ENCODE measurements at places on chromosomes 6 and 20.
A peak's percentile ranks its signal among the peaks of the same experiment; 100 is the strongest.

GRCh38 chr6:38730140-38730862 is 15.2 kb downstream of the DNAH8 start:
- no peaks in the 10 kb centered on the region for H3K27me3 ChIP-seq
- no peaks in the 10 kb centered on the region for H3K36me3 ChIP-seq
- no peak for DNase-seq
- no peak overlapping the region for H3K4me3 ChIP-seq
- peaks cover 11% of the 10 kb centered on the region for H3K4me1 ChIP-seq
- H3K27ac ChIP-seq, result no peak overlapping the region

- DNase-seq, result no peak
- no peaks in the 10 kb centered on the region for H3K36me3 ChIP-seq
- peak overlapping the region; percentile 82 for H3K27ac ChIP-seq
- H3K4me3 ChIP-seq, result no peak overlapping the region
- H3K27me3 ChIP-seq, result no peaks in the 10 kb centered on the region
These were observed 133.9 kb upstream of the NEDD9 start for GRCh38 chr6:11366183-11366933.

DNA sequence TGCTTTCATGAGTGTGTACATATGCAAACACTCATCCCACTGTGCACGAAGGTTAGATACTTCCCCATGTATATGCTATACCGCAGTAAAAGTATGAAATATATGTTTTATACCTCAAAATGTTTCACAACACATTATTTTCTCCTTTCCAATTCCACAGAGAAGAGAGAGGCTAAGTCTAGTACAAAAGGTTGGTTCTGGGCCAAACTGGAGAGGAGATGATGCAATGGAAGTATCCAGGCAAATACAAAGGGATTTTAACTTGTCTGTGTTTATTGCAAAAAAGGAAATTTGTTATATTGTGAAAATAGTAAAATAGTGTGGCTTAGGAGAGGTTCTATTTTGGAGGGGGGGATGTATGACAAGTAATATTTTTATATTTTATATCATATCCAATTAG is 112.6 kb downstream of the PLCB1 start:
- no peaks in the 10 kb centered on the region for H3K36me3 ChIP-seq
- H3K4me1 ChIP-seq, result peaks cover 34% of the 10 kb centered on the region
- H3K4me3 ChIP-seq, result no peak overlapping the region
- peak overlapping the region; percentile 68 for H3K27ac ChIP-seq

DNA sequence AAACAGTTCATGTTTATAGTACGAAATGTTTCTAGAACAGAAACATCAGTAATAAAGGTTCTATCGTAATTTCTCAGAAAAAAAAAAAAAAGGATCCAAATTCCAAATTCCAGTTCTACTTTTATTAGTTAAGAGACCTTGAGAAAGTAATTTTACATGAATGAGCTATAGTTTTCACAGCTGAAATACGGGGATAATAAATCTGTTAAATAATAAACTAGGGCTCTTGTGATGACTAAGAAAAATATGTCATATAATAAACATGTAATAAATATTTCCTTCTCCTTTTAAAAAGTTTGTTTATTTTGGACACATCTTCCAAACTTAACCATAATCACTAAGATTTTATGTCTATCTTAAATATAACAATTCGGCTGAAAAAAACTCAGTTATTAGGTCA is 17.8 kb downstream of the RARS2 start:
- H3K36me3 ChIP-seq, result no peaks in the 10 kb centered on the region
- no peak overlapping the region for H3K4me3 ChIP-seq
- no peaks in the 10 kb centered on the region for H3K27me3 ChIP-seq
- H3K4me1 ChIP-seq, result peaks cover 28% of the 10 kb centered on the region
- no peak overlapping the region for H3K27ac ChIP-seq

GRCh38 chr6:127868338-127868737 is 32.5 kb downstream of the THEMIS start:
- no peak for DNase-seq
- no peaks in the 10 kb centered on the region for H3K27me3 ChIP-seq
- H3K4me3 ChIP-seq, result no peak overlapping the region
- H3K36me3 ChIP-seq, result no peaks in the 10 kb centered on the region

DNA sequence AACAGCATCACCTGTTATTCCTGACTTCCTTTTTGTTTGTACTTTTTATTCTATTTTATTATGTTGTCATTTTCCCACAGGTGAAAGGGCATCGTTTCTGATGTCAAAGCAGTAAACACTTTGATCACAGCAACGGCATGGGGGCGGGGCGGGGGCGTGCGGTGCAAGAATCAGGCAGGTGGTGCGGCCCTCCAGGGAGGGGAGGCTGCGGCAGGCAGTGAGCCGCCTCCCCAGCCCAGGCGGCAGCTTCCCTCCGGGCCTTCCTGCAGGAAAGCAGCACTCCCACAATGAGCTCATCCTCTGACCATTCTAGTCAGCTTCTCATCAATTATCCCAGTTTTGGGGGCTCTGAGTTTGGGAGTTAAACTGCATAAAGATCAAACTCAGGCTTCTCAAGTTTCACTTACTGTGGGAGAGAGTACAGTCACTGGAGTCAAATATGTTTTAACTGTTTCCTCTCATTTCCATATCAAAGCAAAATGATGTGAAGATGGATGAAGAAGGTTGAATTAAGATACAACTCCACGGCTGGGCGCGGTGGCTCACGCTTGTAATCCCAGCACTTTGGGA is 608.4 kb upstream of the AGPAT4 start:
- no peak overlapping the region for H3K27ac ChIP-seq
- no peak overlapping the region for H3K4me3 ChIP-seq
- no peaks in the 10 kb centered on the region for H3K27me3 ChIP-seq
- H3K36me3 ChIP-seq, result no peaks in the 10 kb centered on the region
- DNase-seq, result no peak

DNA sequence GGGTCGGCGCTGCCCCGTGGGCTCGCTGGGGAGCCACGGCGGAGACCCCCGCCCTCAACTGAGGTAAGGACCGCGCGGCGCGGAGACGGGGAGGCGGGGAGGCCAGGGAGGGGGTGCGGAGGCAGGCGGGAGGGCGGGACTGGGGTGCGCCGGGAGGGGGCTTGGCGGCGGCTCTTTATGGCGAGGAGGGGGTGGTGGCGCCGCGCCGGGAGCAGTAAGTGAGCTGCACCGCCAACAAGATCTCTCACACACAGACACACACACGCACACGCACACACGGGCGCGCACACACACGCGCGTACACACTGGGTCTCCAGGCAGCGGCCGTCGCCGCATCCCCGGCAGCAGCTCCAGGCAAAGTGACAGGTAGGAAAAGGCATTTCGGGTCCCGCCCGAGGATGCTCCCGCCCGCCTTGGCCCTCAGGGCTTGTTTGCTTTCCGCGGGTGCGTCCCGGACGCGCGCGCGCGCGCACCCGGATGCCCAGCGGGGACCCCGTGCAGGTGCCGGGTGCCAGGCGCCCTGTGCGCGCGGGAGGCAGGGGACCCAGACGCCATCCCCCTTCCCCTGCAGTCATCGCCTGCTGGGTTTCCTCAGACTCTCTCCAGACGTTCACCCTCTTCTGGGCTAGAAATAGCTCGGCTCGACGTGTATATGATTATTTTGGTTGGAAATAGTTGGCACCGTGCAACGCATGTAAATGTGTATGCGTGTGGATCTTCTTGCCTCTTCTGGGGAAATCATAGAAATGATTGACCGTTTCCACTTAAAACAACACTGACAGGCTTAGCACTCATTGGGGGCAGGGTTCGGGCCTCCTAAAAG is at the start of gene PLCB4:
TSS of gene PLCB4 (plus strand) at position 247 of the 823 bp plus-strand sequence. CDS start 238,728 bp downstream, outside the sequence.
- no peaks in the 10 kb centered on the region for H3K36me3 ChIP-seq
- H3K27ac ChIP-seq, result peak within 1 kb of the TSS; percentile 77
- H3K4me3 ChIP-seq, result peak within 1 kb of the TSS; percentile 56
- peaks cover 38% of the 10 kb centered on the region for H3K4me1 ChIP-seq

GRCh38 chr6:162525181-162525580 is 202.4 kb downstream of the PRKN start:
- H3K4me1 ChIP-seq, result no peaks in the 10 kb centered on the region
- no peak overlapping the region for H3K27ac ChIP-seq
- no peaks in the 10 kb centered on the region for H3K36me3 ChIP-seq
- no peak overlapping the region for H3K4me3 ChIP-seq

DNA sequence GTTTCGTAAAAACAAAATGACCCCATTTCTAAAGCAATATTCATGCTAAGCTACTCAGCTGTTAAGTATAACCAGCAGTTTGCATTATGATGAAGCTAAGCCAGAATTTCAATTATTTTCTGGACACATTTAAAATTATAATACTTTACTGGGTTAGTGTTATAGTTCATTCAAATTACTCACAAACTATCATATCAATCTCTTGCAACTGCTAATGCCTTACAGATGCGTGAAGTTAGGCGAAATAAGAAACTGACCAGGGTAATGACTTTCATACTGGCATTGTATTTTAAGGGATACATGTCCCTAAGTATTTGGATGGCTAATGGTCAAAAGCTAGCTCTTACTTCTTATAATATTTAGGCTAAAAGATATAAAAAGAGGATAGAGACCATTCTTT is 249.6 kb downstream of the TSHZ2 start:
- no peak overlapping the region for H3K27ac ChIP-seq
- no peaks in the 10 kb centered on the region for H3K36me3 ChIP-seq
- H3K4me1 ChIP-seq, result no peaks in the 10 kb centered on the region
- DNase-seq, result no peak

DNA sequence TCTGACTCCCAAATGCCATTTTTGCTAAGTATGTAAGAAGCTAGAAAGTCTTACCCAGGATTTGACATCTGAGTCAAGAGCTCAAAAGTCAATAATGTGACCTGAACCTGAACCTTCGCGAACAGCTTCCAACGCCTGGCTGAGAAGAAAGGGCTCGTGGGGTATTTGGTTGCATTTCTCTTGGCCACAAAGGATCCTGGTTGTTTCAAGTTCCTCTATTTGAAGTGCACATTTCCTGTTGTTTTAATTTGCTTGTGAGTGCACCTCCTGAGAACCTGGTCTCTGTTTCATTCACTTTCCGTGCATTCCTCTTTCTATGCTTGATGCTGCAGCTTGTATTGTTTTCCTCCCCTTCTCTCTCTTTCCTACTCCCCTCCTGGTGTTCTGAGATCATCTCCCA is 212.5 kb downstream of the FOXA2 start:
- DNase-seq, result no peak
- no peaks in the 10 kb centered on the region for H3K36me3 ChIP-seq
- no peak overlapping the region for H3K4me3 ChIP-seq
- H3K27ac ChIP-seq, result no peak overlapping the region
- no peaks in the 10 kb centered on the region for H3K27me3 ChIP-seq
- no peaks in the 10 kb centered on the region for H3K4me1 ChIP-seq

GRCh38 chr20:58609026-58609425 is 42.1 kb upstream of the STX16 start:
- DNase-seq, result no peak
- no peaks in the 10 kb centered on the region for H3K36me3 ChIP-seq
- peaks cover 8% of the 10 kb centered on the region for H3K27me3 ChIP-seq
- H3K4me1 ChIP-seq, result peaks cover 35% of the 10 kb centered on the region

DNA sequence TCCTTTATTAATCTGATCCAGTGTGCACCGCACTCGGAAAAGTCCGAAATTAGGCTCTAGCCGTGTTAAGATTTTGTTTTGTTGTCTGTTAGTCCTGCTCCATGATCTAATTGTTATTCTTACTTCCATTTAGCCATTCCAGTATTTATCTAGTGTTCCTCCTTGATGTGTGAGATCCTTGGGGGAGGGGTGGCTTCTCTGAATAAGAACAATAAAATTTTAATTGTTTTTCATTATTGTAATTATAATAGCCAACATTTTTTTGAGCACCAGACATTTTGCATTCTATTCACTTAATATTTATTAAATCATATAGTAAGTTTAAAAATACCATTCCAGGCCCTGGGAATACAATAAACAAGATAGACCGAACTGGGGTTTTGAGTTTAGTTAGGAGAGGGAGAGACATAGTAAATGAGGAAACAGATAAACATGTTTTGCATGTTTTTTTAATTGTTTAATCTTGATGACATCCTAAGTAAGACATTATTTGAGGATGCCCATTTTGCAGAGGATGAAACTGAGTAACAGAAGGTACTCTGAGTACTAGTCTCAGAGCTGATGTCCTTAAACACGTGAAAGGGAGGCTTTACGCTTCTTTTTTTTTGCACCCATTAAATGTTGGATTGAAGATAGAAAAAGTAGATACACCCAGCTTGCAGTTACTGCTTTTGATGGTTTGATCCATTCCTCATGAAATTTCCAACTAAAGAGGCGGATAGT is 1.2 kb downstream of the CBFA2T2 start:
- H3K4me1 ChIP-seq, result peaks cover 42% of the 10 kb centered on the region
- DNase-seq, result no peak
- peak overlapping the region; percentile 99 for H3K27ac ChIP-seq
- no peaks in the 10 kb centered on the region for H3K27me3 ChIP-seq
- peak overlapping the region; percentile 86 for H3K4me3 ChIP-seq

GRCh38 chr20:33566781-33567603 is 77.1 kb downstream of the CBFA2T2 start:
- no peak for DNase-seq
- peak overlapping the region; percentile 62 for H3K27ac ChIP-seq
- no peaks in the 10 kb centered on the region for H3K27me3 ChIP-seq
- H3K4me3 ChIP-seq, result no peak overlapping the region
- no peaks in the 10 kb centered on the region for H3K36me3 ChIP-seq

DNA sequence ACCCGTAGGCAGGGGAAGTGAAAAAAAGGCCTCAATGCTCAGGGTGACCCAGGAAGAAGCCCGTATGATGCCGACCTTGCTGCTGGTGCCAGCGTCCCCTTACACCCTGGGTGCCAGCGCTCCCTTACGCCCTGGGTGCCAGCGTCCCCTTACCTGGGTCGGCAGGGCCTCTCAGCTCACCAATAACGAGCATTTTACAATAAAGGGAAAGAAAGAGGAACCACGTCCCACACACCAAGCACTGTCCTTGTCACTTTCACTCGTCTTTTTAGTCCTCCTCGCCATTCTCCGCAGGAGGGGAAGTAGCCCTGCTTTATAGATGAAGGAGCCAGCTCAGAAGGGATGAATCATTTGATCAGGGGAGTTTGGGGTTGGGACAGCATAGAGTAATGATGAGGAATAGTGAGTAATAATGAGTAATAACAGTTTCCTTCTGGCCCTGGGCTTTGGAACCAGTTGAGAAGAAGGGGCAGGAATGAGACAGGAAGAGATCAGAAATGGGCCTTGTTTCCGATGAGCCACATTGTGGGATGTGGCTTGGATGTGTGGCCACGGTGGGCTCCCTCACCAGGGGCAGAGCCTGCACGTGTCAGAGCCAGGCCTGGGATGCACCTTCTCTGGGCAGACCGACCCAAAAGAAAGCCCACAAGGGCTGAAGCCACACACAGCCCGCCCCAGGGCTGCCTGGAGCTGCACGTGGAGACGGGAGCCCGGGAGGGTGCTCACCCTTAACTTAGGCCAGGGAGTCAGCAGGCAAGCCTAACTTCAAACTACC is 75.7 kb downstream of the SYNJ2 start:
- peak overlapping the region; percentile 84 for H3K27ac ChIP-seq
- H3K27me3 ChIP-seq, result no peaks in the 10 kb centered on the region
- no peak overlapping the region for H3K4me3 ChIP-seq

GRCh38 chr6:84466511-84466910 is 239.1 kb upstream of the CEP162 start:
- H3K27me3 ChIP-seq, result no peaks in the 10 kb centered on the region
- no peaks in the 10 kb centered on the region for H3K4me1 ChIP-seq
- no peak overlapping the region for H3K27ac ChIP-seq

GRCh38 chr6:128071212-128071611 is 170.4 kb upstream of the THEMIS start:
- H3K27ac ChIP-seq, result no peak overlapping the region
- no peaks in the 10 kb centered on the region for H3K36me3 ChIP-seq
- DNase-seq, result no peak
- no peaks in the 10 kb centered on the region for H3K27me3 ChIP-seq
- no peak overlapping the region for H3K4me3 ChIP-seq

GRCh38 chr6:53730767-53731166 is 64.0 kb upstream of the LRRC1 start:
- H3K4me3 ChIP-seq, result no peak overlapping the region
- H3K27me3 ChIP-seq, result no peaks in the 10 kb centered on the region
- no peaks in the 10 kb centered on the region for H3K36me3 ChIP-seq
- peak overlapping the region; percentile 7 for H3K27ac ChIP-seq
- peaks cover 54% of the 10 kb centered on the region for H3K4me1 ChIP-seq
- DNase-seq, result no peak

- no peak overlapping the region for H3K27ac ChIP-seq
- H3K4me1 ChIP-seq, result peaks cover 24% of the 10 kb centered on the region
- H3K36me3 ChIP-seq, result peaks cover 17% of the 10 kb centered on the region
These were observed 6.6 kb downstream of the ADAM33 start for GRCh38 chr20:3674995-3675900.
